ENCODE measurements at places on chromosomes 13 and 19.

GRCh38 chr19:5479958-5480357 is 24.7 kb downstream of the ZNRF4 start:
- DNase-seq: no peak

DNA sequence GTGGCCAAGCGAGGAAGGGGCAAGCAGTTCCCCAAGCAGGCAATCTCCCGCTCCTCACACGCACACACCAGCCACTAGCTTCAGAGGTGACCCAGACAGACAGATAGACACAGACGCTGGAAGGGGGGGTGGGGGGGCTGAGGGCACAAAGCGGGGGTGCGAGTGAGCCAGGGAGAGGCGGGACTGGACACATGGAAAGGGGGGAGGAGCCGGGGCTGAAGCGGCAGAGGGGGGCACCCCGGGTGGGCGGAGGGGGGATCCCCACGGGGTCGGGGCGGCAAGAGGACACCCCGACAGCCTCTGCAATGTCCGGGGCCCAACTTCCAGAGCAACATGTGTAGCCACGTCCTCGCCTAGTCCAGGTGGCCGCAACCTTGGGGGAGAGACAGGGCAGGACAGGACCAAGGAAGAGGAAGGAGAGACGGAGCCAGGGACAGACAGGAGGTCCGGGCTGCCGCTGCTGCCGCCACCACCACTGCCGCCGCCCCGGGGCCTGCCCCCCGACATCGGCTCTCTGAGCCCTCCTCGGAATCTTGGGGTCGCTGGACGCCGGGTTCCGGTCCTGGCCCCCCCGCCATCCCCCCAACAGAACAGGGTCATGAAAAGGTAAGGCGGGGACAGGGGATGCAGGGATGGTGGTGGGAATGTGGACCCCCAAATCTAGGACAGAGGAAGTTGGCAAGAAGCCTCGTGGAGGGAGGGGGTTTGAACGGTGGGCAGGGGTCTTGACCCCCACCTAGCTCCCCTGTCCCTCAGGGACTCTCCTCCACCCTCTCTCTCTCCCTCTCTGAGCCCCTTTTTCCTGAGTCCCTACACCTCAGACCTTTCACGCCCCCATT is 1.1 kb downstream of the GRIN2D start:
- DNase-seq: no peak

- DNase-seq: no peak
These were observed 534 bp upstream of the HPN start for GRCh38 chr19:35040826-35041547.

DNA sequence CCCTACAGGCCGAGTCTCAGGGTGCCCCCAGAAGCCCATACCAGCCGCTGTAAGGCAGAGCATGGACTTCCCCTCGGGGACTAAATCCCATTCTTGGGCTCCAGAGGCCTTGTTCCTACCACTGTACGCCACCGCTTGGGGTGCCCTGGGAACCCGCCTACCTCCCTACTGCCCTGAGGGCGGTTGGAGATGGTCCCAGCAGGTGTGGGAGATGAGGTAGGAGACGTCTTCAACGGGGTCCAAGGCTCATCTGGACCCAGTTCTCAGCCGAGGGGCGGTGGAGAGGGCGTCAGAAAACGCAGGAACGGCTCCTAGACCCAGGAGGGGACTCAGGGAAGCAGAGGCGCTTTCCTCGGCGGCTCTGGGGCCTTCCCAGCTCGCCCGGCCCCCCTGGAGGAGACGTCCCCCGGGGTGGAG is 833 bp upstream of the ZIK1 start:
- no peak for DNase-seq

GRCh38 chr19:17687857-17688784 is at the start of gene UNC13A:
Gene UNC13A, minus strand, starts transcription at chr19:17688354. Its CDS starts 155 bp downstream, at chr19:17688199.
- DNase-seq: no peak

- no peak for DNase-seq
These were observed 138.9 kb downstream of the ATP11A start for GRCh38 chr13:112828756-112829155.

GRCh38 chr13:73075954-73076353 is 17.1 kb downstream of the KLF5 start:
- no peak for DNase-seq

- no peak for DNase-seq
These were observed 56.5 kb downstream of the VAV1 start for GRCh38 chr19:6828698-6829633.

DNA sequence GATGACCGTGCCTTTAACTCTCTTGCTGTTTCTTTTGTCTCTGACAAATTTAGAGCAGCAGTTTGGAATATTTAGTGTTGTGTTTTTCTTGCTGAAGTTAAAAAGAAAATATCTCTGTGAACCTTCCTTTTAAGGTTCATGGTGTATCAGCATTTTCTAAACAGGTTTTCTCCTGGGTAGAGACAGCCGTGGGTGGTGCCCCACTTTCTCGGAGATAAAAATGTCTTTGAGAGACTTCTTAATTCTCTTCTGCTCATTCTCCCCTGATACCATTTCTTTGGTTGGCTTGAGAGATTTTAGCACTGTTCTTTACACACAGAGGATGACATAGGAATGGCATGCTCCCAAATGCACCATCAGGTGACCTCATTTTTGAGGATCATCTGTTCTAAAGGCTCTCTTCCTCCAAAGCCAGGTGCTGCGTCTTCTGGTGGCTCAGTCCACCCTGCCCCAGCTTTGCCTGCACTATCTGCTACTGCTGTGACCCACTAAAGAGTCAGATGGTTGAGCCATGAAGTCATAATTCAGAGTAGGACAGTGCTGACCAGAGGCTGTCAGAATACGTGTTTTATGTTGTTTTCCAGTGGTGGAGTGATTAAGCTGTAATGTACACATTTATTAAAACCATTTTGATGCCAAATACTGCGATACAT is 90.3 kb upstream of the SLC10A2 start:
- DNase-seq: no peak

DNA sequence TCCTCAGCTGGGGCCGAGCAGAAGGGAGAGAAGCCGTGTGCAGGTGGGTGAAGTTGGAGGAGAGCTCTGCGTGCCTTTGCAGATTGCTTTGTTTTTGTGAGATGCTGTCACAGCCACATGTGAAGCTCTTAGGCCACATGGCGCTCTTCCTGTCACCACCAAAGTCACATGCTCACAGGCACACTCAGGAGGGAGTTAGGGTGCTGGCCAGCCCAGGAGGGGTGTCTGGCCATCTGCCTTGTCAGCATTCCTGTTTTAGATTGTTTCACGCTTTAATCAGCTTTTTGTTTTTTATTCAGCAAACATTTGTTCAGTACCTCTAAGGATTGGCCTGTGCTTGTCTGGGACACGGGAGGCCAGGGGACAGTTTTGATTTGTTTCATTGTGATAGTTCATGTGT is 21.9 kb downstream of the GPATCH1 start:
- DNase-seq: no peak

GRCh38 chr13:45782327-45783045 is 69.1 kb downstream of the SIAH3 start:
- DNase-seq: no peak

GRCh38 chr13:100835695-100836094 is 161.1 kb upstream of the TMTC4 start:
- DNase-seq: no peak

- no peak for DNase-seq
These were observed 19.0 kb upstream of the SPRY2 start for GRCh38 chr13:80359778-80360452.

DNA sequence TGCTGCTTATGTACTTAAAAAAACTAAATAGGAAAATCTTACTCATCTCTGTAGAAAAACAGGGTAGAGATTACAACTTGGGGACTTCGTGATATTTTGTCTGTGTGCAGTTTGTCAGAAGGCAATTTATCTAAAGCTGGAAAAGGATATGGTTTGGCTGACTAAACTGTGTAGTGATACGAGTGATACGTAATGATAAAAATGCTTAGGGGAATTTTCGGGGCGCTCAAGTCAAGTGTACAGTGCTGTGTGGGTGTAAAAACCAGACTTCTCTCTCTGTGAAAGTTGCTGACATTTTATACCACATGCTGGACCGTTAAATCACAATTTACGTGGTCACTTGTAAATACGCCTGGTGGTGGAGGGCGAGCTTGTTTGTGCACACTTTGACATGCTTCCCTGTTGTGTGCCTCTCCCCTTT is 221.7 kb downstream of the KCNRG start:
- DNase-seq: no peak

DNA sequence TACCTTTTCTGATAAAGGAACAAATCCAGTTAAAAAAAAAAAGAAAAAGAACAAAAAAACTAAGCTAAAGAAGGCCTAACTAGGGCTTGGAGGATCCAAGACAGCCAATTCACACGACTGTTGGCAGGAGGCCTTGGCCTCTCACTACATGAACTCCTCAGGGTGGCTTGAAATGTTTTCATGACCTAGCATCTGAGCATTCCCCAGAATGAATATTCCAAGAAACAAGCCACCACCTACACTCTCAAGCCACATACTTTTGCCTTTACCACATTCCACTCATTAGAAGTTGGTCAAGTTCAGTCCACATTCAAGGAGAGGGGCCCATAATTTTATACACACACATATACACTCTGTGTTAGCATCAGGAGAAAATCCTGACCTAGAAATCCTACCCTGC is 97.6 kb upstream of the SIAH3 start:
- DNase-seq: no peak

DNA sequence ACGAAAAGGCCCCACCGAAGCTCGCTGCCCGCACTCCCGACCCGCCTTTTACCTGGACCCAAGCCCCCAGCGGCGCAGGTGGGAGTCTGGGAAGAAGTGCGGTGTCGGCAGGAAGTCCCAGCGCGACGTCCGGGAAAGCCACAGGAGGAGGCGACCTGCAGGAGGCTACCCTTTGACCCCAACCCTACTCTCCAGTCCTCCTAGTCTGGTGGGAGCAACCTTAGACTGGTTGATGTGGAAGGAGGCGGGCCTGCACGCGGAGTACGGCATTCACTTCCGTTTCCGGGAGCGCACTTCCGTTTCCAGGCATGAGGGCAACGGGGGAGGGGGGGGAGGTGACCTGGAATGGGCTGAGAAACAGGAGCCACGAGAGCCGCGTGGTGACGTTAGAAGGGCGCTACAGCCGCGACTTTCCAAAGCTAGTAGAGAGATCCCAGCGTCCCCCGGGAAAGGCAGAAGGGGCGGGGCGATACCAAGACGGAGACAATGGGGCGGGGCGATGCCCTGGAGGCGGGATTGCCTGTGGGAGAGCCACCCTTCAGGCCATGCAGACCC is 28.5 kb downstream of the ZNF266 start:
- peak; percentile 9 for DNase-seq

DNA sequence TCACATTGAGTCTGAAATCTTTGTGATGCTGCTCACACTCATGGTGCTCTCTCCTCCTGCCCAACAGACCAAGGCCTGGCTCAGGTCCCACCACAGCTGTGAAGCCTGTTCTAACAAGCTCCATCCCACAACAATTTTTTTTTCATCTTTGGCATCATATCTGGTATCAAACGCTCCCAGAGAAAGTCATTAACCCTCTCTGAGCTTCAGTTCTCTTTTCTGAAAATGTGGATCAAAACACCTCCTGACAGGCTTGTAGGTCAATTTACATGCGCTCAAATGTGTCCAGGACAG is 224.4 kb downstream of the LACC1 start:
- DNase-seq: no peak

- DNase-seq: no peak
These were observed 34.2 kb downstream of the MBNL2 start for GRCh38 chr13:97256343-97256783.

GRCh38 chr19:19320361-19321140 is at the start of the genes MAU2 and SUGP1:
Gene MAU2, plus strand, starts transcription at chr19:19320829. Its CDS starts 31 bp downstream, at chr19:19320860.
Gene SUGP1, minus strand, starts transcription at chr19:19320509. Its CDS starts 13 bp downstream, at chr19:19320496.
- peak; percentile 70 for DNase-seq

- no peak for DNase-seq
These were observed 903.1 kb downstream of the SLITRK6 start for GRCh38 chr13:84896128-84896527.

DNA sequence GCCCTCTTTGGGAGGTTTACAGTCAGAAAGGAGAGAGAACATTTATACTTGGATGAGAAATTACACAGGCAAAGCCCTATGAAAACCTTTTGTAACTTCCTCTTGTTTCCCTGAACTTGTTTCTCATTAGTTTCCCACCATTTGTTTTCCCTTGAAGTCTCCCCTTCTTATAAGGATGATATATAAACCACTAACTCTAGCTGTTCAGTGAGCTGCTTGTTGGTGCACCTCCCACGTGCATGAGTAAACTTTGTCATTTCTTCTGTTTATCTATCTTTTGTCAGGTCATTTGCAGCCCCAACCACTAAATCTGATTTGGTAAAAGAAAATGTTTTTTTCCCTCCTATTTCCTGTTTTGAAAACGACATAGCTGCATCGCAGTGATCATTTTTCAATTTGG is 919.9 kb downstream of the SLITRK1 start:
- no peak for DNase-seq

DNA sequence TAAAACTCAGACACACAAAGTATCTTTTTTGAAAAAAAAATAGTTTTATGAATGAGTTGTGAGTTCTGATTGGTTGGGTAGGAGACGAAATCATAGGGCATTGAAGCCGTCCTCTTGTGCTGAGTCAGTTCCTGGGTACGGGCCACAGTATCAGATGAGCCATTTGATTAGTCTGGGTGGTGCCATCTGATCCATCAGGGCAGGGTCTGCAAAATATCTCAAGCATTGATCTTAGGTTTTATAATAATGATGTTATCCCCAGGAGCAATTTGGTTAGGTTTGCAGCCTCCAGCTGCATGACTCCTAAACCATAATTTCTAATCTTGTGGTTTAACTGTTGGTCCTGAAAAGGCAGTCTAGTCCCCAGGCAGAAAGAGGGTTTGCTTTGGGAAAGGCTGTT is 1310.6 kb downstream of the SLITRK1 start:
- no peak for DNase-seq

DNA sequence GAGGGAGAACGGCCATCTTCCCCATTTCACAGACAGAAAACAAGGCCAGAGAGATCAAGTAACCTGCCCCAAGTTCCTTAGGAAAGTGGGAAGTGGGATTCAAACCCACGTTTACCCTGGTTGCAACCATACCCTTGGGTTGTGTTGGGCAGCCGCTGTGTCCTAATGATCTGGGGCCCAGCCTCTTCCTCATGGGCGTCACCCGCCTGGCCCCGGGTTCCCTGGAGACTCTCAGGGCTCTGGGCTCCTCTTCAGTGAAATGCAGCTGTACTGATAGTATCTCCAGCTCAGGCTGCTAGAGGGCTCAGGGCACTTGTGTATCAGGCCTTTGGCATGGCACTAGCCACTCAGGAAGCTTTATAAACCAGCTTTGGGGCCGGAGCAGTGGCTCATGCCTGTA is 9.8 kb downstream of the TMED1 start:
- DNase-seq: no peak

GRCh38 chr13:111845621-111846351 is 221.2 kb upstream of the SOX1 start:
- DNase-seq: no peak

GRCh38 chr19:18507727-18508440 is 14.0 kb downstream of the ELL start:
- DNase-seq: no peak

DNA sequence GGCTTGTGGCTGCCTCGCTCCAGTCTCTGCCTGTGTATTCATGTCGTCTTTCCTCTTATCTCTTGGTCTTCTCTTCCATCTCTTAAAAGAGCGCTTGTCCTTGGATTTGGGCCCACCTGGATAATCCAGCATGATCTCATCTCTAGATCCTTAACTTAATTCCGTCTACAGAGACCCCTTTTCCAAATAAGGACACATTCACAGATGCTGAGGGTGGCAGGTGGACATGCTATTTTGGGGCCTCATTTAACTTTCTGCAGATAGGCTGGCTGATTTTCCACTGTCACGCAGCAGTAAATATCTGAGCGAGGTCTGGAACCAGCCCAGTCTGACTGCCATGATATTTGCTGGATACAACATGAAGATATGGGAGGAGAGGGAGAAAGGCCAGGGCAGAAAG is 41.5 kb upstream of the TSHZ3 start:
- DNase-seq: no peak

GRCh38 chr13:38415233-38415632 is 65.6 kb downstream of the UFM1 start:
- no peak for DNase-seq
